ENCODE measurements at places on chromosomes 7 and 10. TPM values are rescaled to one million over a fixed set of nuclear protein-coding genes. Genes with fewer than 3 reads are reported as not detected.

SPDYE2B gene
- total RNA-seq: not detected

VDAC2 gene
- 220 TPM for total RNA-seq

GNGT1 gene
- not detected for total RNA-seq

CFAP58 gene
- 0.24 TPM for total RNA-seq

ADGRA1 gene
- total RNA-seq: not detected

PBLD gene
- 1.1 TPM for total RNA-seq

CREB5 gene
- total RNA-seq: not detected

KNDC1 gene
- total RNA-seq: 0.54 TPM

PIP4K2A gene
- total RNA-seq: 92.7 TPM

GARIN1A gene
- total RNA-seq: 0.73 TPM

HOXA4 gene
- total RNA-seq: not detected

CEP41 gene
- 17.1 TPM for total RNA-seq

GPR85 gene
- not detected for total RNA-seq

CCDC3 gene
- total RNA-seq: not detected

SLC39A12 gene
- total RNA-seq: not detected

C7orf57 gene
- total RNA-seq: 0.31 TPM

RSPH10B gene
- total RNA-seq: 0.81 TPM

LRRD1 gene
- total RNA-seq: not detected

SPRN gene
- total RNA-seq: not detected

HOXA11 gene
- total RNA-seq: not detected

RPEL1 gene
- total RNA-seq: not detected
